GM20000 (cell line): ENCODE measurements at places on chromosomes 1 and 21.

- DNase-seq, result no peak
Measured at GRCh38 chr1:45792744-45793143, 10.7 kb upstream of the MAST2 start.

- no peak for DNase-seq
Measured at GRCh38 chr1:108848806-108849205, 8.1 kb downstream of the AKNAD1 start.

DNA sequence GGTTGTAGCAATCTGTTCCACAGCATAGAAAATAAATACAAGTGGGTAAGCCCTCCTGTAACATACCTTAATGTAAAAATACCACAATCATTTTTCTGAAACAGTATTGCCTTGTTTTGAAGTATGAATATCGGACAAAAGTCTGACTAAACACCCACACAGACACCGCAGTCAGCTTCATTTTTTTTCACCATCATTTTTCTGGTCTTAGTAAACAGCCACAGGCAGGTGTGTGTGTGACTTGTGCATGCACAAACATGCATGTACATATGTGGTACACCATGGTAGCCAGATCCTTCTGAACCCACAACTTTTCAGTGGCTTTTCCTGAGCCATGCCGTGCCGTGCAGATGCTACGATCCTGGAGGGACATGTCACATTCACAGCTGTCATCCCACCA, 261.7 kb downstream of the PCP4 start:
- DNase-seq, result no peak

DNA sequence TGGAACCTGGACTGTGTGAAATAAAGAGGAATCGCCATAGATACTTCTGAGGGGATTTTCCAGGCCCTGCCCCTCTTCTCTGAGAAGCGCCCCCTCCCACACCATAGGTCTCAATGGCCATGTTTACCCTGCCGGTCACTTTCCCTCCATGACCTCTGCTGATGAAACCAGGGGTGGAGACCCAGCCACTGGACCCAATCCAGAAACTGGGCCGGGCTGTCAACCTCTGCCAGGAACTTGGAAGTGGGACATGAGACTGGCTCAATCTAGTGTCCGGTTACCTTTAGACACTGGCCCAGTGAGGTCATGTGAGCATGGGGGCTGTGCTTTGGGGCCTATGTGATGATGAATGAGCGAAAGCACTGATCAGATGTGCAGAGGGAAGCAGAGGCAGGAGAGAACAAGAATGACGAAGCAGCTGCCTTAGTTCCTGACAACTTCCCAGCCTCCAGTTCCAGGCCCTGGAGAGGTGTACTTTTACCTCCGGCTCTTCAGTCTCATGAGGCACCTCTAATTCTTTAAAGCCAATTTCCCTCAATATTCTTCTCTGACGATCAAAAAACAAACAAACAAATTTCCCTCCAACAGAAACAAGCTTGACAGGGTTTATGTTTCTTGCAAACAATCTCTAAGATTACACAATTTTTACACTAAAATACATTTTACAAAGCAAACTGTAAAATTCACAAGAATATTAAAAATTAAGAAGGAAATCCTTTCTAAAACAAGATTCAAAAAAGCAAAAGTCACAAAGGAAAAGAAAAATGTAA, 4.9 kb downstream of the ASAP3 start:
- no peak for DNase-seq

DNA sequence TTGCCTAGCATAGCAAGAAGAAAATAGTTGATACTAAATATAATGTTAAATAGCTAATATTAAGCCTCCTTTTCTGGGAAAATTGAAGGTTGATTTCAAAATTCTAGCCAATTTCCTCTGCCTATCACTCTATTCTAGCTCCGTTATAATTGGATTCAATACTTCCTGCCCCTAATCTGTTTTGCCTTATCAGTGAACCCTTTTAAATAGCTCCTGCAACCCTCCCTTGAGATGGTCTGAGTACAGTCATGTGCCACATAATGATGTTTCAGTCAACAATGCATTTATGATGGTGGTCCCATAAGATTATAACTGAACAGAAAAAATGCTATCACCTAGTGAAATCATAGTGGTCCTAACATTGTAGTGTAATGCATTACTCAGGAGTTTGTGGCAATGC, 79.7 kb upstream of the PBX1 start:
- no peak for DNase-seq

GRCh38 chr1:169234780-169235179, 128.3 kb downstream of the ATP1B1 start:
- no peak for DNase-seq

- DNase-seq, result no peak
Measured at GRCh38 chr21:31103571-31104265, 65.4 kb upstream of the KRTAP19-8 start.

DNA sequence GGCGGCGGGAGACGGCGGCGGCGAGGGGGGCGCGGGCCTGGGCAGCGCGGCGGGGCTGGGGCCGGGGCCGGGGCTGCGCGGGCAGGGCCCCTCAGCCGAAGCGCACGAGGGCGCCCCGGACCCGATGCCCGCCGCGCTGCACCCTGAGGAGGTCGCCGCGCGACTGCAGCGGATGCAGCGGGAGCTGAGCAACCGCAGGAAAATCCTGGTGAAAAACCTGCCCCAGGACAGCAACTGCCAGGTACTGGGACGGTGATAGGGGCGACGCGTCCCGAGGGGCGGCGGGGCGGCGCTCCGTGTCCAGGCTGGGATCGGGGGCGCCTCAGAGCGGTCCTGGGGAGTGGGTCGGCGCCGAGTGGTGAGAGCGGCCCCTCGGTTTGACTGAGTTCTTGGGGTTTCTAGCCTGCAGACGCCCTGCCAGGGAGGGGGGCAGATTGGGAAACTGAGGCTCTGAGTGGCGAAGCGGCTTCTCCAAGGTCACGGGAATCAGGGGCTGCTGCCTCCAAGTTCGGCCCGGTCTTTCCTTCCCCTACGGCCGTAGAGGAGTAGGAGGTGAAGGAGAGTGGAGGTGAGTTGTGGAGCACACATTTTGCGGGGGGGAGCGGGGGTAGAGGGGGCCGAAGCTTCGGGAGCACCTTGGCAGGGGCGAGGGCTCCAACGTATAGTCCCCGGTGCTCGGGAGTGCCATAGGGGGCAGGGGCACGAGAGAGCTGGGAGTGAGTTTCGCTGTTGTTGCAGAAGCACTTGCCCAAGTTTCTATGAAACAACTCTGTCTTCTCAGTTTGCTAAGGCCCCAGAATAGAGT, 508 bp downstream of the RAVER2 start:
- peak; percentile 45 for DNase-seq

DNA sequence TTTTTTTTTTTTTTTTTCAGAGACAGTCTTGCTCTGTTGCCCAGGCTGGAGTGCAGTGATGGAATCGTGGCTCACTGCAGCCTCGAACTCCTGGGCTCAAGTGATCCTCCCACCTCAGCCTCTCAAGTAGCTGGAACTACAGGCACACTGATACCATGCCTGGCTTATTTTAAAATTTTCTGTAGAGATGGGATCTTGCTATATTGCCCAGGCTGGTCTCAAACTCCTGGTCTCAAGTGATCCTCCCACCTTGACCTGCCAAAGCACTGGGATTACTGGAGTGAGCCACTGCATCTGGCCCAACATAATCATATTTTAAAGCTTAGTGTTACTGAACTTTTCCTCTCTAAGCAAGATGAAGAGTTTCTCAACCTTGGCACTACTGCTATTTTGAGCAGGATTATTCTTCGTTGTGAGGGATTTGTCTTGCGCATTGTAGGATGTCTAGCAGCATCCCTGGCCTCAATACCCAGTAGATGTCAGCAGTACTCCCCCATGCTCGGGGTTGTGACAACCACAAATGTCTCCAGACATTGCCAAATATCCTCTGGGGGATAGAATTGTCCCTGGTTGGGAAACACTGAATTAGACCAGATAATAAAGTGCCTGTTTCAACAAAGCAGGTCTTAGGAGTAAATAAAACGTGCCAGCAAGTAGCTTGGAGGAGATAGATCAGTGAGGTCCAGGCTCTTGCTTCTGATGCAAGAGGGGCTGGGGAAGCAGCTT, 15.1 kb upstream of the THRAP3 start:
- no peak for DNase-seq

GRCh38 chr1:112317140-112317539, 78.9 kb upstream of the CTTNBP2NL start:
- DNase-seq, result no peak

DNA sequence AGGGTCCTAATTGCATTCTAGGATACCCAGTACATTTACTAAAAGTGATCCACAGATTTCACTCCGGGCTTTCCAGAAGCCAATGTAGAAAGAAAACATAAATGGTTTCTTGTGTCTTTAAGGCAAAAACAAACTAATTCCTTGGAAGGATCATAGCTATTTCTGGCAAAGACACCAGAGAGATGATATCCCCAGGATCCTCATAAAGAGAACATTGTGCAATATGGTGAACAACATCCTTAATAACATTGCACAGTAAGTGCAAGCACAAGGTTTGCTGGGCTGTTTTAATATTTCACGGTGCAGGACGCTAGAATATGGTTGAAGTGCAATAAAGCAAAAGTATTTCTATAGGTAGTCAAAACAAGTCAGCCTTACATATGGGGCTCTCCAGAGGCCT, 83.0 kb downstream of the NTPCR start:
- no peak for DNase-seq

- peak; percentile 55 for DNase-seq
Measured at GRCh38 chr1:159009704-159010361, at the start of gene IFI16. Gene IFI16 (plus strand): TSS chr1:159009907. CDS start chr1:159014681, 4,774 bp downstream.

DNA sequence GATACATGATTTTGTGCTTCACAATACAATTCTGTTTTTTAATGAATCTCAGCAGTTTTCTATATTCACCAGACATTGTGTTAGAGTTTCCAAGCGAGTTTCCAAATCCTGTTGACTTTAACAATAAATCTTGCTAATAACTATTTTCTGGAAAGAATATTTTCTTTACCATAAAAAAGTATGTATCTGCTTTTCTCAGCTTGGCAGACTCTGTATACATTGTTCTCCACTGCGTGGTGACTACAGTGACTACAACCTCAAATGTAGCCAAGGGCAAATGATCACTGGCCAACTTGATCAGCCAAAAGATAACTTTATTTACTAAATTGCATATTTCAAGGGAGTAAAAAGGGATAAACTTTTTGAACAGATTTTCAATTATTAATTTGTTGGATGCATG, 325.9 kb upstream of the ADAMTS5 start:
- no peak for DNase-seq

GRCh38 chr1:170203693-170204092, 57.9 kb downstream of the NTMT2 start:
- no peak for DNase-seq

- no peak for DNase-seq
Measured at GRCh38 chr1:91689641-91690481, 189.2 kb downstream of the CDC7 start.

DNA sequence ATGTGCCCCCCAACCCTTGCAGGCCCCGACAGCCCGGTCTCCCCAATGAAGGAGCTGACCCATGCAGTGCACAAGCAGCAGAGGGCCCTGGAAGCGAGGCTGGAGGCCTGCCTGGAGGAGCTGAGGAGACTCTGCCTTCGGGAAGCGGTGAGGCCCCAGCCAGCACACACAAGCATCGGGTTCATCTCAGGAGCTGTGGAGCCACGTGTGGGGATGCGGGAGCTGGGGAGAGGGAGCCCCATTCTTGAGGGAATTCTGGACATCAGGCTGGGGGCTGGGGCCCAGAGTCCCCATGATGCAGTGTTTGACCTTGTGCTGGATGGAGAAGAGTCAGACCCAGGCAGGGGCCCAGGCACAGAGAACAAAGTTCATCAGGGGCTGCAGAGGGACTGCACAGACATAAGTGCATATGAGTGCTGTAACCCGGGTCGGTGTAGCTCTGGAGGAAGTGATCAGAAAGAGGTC, 4.8 kb downstream of the INAVA start:
- no peak for DNase-seq

DNA sequence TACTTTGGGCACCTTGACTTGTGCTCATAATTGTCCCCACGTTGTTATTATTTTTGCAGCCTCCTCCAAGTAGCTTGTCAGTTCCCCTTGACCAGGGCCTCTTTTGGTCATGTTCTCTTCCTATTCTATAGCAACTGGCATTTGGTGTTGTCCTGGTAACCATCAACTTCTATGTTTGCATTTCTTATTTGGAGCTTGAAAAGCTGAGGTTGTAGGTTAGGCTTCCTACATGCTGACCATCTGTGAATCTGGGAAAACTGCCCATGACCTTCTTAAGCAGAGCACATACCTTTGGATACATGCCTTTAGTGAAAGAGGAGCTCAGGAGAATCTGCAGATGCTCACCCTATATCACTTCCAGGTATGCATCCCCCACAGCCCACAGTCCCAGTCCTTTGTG, 160.8 kb downstream of the HHAT start:
- DNase-seq, result no peak

DNA sequence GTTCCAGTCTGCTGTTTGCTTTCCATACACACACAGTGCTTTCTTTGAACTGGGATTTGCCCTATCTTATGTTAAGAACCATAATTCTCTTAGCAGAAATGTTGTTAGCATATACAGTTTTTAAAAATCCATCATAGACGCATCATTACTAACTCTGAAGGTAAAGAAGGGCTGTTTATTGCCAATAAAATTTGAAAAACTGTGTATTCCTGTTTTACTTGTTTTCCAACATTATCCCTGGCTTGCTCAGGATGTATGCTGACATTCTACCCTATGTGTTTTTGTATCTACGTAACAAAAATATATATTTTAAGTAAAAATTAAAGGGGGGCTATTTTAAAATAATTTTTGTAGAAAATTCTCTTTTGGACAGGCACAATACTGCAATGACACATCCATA, 857.2 kb downstream of the BRINP3 start:
- DNase-seq, result no peak

- DNase-seq, result no peak
Measured at GRCh38 chr21:16241016-16241415, 511.2 kb downstream of the USP25 start.

- no peak for DNase-seq
Measured at GRCh38 chr21:32705139-32705538, 22.7 kb downstream of the SYNJ1 start.

- DNase-seq, result peak; percentile 79
Measured at GRCh38 chr1:202143768-202144401, 652 bp downstream of the ARL8A start.

- no peak for DNase-seq
Measured at GRCh38 chr1:48230236-48230635, 7.7 kb downstream of the SLC5A9 start.

DNA sequence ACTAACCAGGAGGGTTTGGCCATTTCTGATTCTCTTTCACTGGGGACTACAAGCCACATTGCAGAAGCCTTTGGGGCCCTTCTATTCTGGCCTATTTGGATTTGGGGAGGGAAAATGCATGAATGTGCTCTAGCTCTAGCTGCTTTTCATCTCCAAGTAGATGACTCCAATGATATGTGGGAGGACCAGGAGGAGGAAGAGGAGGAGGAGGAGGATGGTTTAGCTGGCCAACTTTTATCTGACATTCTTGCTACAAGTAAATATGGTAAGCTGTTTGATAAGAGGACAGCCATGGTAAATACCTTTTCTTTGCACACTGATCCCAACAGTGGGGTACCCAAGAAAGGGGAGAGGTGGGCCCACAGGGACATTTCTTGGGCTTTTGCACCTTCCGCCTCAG, 14.0 kb upstream of the SHISA4 start:
- DNase-seq, result no peak

- DNase-seq, result no peak
Measured at GRCh38 chr1:193143285-193143684, 21.5 kb downstream of the CDC73 start.
